Heart left ventricle (tissue), 16 donors: ENCODE measurements at places on chromosomes 13 and 19.

DNA sequence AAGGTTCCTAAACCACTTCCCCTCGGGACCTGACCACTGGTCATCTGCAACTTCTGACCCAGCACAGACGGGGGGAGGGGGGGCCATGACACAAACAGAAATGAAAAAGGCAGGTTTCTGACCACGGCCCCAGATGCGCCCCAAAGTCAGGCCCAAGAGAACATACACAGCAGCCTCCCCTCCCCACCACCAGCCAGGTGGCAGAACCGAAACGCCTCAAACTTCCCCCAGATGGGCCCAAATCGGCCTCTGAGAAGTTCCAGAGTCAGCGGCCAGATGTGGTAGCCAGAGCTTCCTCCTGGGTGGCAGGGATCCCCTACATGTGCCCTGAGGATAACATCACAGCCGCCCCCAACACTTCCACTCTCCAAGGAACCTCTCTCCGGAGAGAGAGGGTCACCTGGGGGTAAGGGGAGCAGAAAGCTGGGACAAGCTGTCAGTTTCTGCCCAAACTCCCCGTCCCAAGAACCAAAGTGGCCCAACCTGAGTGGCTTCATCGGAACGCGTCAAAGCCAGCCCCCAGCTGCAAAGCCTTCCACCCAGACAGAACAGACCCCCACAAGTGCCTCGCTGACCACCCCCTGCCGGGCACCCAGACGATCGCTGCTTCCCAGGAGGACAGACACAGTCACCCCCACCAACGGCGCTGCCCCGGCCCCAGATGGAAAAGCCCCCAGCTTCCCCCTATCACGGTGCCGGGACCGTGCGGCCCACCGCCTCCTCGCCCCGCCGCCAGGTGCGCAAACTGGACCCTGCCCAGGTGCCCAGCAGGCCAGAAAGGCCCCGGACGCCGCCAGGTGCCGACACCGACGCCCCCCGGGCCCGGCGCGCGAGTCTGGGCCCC, 800 bp downstream of the ELL start:
- H3K4me3 ChIP-seq, result peak overlapping the region; percentile 98
- peak; percentile 42 for DNase-seq
- peaks cover 23% of the 10 kb centered on the region for H3K4me1 ChIP-seq
- peak overlapping the region; percentile 93 for H3K27ac ChIP-seq
- H3K36me3 ChIP-seq, result no peaks in the 10 kb centered on the region

DNA sequence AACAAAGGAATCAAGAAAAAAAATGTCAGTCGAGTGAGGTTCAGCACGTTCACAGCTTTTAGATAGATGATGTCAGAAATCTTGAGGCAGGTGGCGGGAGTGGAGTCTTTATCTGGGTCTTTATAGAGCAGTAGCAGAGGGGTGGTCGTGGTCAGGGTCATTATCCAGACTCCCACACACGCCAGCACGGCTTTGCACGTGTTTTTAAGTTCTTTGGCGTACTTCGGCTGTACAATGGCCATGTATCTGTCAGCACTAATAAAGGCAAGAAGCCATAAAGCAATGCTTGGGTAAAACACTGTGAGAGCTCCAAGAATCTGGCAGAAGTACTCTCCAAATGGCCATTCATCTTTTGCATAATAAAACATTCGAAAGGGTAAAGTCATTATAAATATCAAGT, 2.9 kb downstream of the GPR18 start:
- DNase-seq, result no peak
- H3K27ac ChIP-seq, result no peak overlapping the region
- peaks cover 10% of the 10 kb centered on the region for H3K4me1 ChIP-seq
- H3K36me3 ChIP-seq, result no peaks in the 10 kb centered on the region
- no peaks in the 10 kb centered on the region for H3K27me3 ChIP-seq

- H3K36me3 ChIP-seq, result no peaks in the 10 kb centered on the region
- H3K27ac ChIP-seq, result peak overlapping the region; percentile 85
- H3K27me3 ChIP-seq, result no peaks in the 10 kb centered on the region
- no peak overlapping the region for H3K4me3 ChIP-seq
Observed at GRCh38 chr13:43766725-43767124, 20.0 kb downstream of the ENOX1 start.

GRCh38 chr13:21309542-21310172, 133.2 kb downstream of the MRPL57 start:
- H3K4me3 ChIP-seq, result no peak overlapping the region
- DNase-seq, result no peak
- H3K36me3 ChIP-seq, result peaks cover 2% of the 10 kb centered on the region

DNA sequence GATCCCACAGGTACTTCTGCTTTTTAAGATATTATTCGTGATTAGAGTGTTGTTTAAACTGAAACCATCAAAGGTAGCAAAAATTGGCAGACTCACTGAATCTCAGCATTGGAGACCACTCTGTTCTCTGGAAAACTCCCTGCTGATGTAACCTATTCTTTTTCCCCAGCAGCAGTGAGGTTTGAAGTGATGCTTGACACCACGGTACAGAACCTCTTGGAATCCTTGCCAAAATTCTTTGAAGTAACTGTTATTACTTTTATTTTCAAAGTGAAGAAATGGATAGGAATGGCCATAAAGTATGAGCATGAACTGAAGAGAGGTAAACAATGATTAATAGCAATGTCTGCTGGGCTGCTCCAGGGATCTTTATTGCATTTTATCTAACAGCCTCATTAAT, 66.4 kb upstream of the KL start:
- no peak for DNase-seq
- H3K27ac ChIP-seq, result no peak overlapping the region
- H3K36me3 ChIP-seq, result no peaks in the 10 kb centered on the region
- no peaks in the 10 kb centered on the region for H3K27me3 ChIP-seq
- no peak overlapping the region for H3K4me3 ChIP-seq
- no peaks in the 10 kb centered on the region for H3K4me1 ChIP-seq

DNA sequence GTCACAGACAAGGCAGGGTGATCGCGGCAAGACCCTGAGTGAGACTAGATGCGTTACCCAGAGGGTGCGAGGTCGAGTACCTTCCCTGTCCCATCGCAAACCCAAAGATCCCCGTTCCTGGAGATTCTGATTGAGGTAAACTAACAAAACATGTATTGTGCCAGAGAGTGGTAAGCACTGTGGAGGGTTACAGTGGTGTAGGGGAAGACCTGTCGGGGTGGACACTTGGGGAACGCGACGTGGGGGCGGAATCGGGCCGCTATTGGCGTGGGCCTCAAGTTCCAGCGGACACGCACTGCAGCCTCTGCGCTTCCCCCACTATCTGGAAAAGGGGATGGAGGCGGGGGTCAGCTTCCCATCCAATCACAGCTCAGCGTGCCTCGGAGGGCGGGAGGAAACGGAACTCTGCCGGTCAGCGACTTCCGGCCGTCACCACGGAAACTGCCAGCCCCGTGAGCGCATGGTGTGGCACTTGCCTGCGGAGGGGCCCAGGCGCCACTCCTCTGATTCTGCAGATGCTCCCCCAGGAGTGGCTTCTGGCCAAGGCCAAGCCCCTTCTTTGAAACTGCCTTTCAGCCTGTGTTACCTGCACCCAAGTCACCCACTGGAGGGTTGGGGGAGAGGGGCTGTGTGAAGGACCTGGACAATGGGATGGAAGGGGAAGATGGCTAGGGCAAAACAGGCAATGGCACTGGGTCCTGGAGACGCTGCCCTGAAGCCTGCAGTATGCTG, 1.0 kb upstream of the UBE2M start:
- H3K4me1 ChIP-seq, result peaks cover 66% of the 10 kb centered on the region
- peak; percentile 94 for DNase-seq
- peak overlapping the region; percentile 74 for H3K4me3 ChIP-seq
- H3K27ac ChIP-seq, result peak overlapping the region; percentile 100

GRCh38 chr13:94520001-94520400, 40.5 kb upstream of the DCT start:
- no peak overlapping the region for H3K4me3 ChIP-seq
- no peaks in the 10 kb centered on the region for H3K27me3 ChIP-seq
- no peaks in the 10 kb centered on the region for H3K36me3 ChIP-seq
- no peaks in the 10 kb centered on the region for H3K4me1 ChIP-seq
- H3K27ac ChIP-seq, result no peak overlapping the region
